ENCODE measurements at places on chromosomes 16 and 17.

GRCh38 chr17:39627047-39627711, 427 bp downstream of the PPP1R1B start:
- no peak for DNase-seq

DNA sequence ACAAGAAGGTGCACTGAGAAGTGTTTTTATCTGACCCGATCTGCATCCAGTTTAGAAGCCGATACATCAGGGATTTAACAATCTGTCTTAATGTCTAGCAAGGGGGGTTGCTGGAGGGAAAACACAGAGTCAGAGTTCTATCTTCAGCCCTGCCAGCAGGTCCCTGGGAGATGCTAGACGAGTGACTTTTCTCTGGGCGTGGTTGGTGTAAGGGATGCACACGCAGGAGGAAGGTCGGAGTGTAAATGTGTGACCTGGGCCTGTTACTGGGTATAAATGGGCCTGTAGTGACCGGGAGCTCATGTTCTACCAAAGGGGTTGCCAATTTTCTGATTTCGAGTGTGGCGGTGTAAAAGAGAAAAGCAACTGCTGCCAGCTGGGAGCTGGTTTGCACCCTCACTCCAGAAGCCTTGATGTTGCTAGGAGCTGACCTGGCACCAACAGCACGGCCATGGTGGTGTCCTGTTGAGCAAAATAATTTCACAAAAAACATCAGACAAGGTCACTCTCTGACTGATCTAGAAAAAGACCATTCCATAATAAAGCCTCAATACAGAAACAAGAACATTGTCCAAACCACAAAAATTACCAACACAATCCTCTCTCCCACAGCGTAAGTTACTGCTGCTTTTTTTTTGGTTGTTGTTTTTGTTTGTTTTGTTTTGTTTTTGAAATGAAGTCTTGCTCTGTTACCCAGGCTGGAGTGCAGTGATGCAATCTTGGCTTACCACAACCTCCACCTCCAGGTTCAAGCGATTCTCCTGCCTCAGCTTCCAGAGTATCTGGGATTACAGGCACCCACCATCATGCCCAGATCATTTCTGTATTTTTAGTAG, 1.3 kb upstream of the KCTD13 start:
- no peak for DNase-seq

DNA sequence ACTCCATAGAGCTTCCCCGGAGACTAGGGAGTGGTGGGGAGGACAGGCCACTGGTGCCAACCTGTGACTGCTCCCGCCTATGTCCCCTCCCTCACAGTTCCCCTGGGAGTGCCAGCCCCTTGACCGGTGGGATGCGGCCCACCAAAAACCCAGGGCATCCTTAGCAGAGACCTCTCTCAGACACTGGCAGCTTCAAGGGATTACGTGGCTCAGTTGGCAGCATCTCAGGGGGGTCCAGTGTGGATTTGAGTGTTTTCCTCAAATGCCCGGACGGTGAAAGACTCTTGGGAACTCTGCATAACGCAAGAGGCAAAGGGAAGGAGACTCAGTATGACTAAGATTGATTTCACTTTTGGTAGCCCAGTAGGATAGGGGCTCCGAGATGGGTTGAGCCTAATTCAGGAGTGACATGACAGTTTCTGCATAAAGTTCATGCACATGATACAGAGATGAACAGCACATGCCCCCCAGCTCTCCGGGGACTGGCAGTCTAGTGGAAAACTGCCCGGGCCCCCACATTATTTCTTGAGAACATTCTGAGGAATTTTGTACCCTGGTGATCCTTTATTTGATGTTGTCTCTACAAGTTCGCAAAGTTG, 50.4 kb downstream of the TRARG1 start:
- DNase-seq: no peak

DNA sequence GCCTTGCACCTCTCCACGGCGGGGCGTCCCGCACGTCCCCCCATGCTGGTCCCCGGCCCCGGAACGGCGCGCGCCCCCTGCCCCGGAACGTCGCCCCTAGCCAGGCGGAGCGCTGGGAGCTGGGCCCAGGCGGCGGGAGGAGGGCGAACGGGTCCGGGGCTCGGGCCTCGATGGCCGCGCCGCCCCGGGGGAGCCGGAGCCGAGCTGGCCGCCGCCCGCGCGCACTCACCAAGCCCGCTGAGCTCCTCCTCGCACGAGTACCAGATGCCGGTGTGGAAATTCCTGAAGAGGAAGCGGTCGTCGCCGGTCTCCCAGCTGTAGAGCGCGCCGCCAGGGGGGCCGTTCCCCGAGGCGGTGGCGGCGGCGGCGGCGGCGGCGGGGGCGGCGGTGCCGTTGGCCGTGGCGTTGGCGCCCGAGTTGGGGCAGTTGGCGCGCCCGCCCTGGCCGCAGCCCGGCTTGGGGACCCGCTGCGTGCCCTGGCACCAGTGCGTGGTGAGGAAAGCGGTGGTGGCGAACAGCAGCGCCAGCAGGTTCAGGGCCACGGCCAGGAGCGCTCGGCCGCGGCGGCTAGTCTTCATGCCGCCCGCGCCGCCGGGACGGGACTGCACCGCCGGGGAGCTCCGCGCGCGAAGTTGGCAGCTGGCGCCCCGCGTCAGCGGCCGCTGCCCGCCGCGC, 530 bp downstream of the GSG1L start:
- peak; percentile 58 for DNase-seq

DNA sequence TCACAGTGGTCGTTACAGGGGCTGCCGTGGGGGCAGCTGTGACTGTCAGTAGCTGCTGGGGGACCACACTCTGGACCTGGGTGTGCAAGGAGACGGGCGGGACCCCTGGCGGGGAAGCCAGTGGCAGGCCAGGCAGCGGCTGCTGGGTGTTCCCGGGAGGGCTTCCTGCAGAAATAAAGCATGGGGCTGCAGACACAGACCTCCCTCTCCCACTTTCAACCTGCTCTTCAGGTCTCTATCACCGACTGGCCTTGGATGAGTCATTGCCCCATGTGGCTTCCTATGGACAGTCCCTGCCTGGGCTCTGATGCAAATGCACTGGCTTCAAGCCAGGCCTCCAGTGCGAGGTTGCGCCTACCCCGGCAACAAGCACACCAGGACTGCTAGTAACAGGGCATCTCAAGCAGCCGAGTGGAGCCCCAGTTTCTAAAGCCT, 17.2 kb downstream of the SREBF1 start:
- peak; percentile 75 for DNase-seq

GRCh38 chr17:79845601-79845949, 6.3 kb upstream of the CBX4 start:
- DNase-seq: peak; percentile 80

- DNase-seq: no peak
Measured at GRCh38 chr16:54282928-54283724, 3.5 kb downstream of the IRX3 start.

- no peak for DNase-seq
Measured at GRCh38 chr16:54174201-54174600, 112.4 kb downstream of the IRX3 start.
